ENCODE measurements at places on chromosomes 7 and 10.
A peak's percentile ranks its signal among the peaks of the same experiment; 100 is the strongest.

- DNase-seq = no peak
These were observed 73.4 kb upstream of the NAMPT start for GRCh38 chr7:106358103-106358663.

DNA sequence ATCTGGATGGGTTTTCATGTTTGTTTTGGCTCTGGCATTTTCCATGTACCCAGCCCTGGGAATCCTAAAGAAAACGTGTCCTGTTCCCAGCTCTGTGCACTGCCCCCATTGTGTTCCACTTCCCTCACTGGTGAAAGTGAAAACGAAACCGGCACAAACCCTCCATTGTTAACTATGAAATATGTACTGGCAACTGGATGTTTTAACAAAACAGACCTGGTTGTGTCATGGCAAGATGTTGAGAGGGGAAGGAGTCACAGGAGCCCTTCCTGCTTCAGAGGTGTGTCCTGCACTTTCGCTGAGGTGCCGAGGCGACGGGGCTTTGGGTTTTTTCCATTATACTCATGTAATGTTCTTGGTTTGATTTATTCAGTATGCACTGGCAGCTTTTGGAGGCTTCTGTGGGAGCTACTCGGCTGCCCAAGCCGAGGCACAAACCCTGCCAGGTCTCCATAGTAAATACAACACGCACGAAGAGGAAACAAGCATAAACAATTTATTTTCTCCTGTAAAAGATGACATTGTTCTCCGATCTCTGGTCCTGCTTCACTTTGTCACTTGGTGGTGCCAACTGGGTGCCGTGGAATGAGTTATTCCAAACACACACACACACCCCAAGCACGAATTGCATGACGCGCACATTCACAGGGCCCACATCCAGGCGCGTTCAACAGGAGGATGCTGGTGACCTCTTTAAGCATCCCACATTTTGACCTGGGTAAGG lies 118.2 kb downstream of the CDK6 start:
- DNase-seq = peak; percentile 12

DNA sequence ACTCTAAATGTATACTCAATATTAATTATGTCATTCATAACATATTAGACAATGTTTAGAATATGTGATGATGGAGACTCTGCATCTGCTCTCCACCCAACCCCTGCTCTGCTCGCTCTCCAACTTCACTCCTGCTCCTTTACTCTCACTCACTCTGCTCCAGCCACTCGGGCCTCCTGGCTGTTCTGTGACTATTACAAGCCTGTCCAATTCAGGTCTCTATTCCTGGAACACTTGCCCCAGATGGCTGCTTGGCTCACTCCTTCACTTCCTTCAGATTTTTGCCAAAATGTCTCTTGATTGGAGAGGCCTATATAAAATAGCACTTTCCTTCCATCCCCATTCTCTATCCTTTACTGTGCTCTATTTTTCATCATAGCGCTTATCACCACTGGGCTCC lies 84.8 kb downstream of the HBP1 start:
- DNase-seq = no peak

- DNase-seq = no peak
These were observed 105.8 kb downstream of the GRM8 start for GRCh38 chr7:127146746-127147536.

DNA sequence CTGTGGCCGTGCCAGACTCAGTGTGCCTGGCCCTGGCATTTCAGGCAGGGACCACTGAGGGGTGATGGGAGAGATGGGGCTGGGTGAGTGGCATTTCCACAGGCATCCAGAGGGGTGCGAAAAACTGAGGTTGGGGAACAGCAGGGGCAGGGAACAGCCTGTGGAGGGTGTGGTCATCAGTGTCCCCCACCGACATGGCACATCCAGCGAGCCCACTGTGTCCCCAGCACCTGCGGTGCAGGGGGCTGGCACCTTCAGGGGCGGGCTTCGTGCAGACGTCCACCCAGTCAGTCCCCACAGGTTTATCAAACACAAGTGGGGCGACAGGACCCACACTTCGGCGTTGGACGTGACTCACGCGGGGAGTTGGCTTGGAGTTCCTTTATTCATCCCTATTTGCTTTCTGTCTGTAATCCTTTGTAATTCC lies 14.8 kb downstream of the CUX1 start:
- DNase-seq = no peak

DNA sequence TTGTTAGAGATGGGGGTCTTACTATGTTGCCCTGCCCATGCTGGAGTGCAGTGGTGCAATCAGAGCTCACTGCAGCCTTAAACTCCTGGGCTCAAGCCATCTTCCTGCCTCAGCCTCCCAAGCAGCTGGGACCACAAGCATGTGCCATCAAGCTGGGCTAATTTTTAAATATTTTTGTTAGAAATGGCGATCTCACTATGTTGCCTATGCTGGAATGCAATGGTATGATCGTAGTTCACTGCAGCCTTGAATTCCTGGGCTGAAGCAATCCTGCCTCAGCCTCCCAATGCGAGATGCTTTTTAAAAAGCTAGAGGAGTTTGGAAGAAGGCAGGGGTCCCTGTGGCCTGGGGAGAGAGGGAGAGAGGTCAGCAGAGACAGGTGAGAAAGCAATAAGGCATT lies 600.1 kb upstream of the AUTS2 start:
- no peak for DNase-seq

DNA sequence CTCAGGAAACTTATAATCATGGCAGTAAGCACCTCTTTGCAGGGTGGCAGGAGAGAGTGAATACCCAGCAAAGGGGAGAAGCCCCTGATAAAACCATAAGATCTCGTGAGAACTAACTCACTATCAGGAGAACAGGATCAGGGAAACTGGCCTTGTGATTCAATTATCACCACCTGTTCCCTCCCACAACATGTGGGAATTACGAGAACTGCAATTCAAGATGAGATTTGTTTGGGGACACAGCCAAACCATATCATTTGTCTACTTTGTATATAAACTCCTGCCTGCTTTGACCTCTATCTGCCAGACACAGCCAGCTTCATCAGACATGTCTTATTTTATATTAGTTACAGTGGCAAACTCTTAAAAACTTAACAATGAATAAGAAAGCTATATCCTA lies 50.4 kb downstream of the ARMC3 start:
- DNase-seq = no peak

DNA sequence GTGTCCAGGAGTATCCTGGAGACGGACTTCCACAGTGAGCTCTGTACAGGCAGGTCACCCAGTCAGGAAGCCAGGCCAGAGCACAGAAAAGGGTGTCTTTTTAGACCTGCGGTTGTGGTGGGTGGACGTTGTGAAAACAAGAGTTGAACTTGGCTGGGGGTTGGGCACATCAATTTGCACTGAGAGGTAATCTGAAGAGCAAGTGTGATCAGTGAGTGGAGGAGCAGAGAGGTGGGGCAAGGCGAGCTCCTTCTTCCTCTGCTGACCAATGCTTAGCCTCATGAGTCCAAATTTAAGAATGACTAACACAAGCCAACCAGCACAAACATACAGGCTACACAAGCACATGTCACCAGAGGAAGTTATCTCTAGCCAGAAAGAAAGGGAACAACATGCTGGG lies 310.8 kb downstream of the TCERG1L start:
- DNase-seq = no peak

DNA sequence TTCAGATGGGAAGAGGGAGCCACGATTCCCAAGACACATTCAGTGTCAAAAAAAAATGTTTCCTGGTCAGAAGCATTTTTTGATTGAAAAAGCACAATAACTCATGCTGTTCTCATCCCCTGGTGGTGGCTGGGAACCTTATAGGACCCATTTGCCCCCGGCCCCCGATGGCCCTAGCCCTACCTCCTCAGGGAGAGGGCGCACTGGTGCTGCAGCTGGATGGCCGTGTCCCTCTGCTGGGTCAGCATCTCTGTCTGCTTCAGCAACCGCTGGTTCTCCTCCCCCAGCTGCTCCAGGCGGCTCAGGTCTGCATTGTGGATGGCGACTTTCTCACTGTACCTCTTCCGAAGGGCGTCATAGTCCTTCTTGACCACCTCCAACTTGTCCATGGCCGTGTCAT lies 83.3 kb downstream of the DLG5 start:
- no peak for DNase-seq

DNA sequence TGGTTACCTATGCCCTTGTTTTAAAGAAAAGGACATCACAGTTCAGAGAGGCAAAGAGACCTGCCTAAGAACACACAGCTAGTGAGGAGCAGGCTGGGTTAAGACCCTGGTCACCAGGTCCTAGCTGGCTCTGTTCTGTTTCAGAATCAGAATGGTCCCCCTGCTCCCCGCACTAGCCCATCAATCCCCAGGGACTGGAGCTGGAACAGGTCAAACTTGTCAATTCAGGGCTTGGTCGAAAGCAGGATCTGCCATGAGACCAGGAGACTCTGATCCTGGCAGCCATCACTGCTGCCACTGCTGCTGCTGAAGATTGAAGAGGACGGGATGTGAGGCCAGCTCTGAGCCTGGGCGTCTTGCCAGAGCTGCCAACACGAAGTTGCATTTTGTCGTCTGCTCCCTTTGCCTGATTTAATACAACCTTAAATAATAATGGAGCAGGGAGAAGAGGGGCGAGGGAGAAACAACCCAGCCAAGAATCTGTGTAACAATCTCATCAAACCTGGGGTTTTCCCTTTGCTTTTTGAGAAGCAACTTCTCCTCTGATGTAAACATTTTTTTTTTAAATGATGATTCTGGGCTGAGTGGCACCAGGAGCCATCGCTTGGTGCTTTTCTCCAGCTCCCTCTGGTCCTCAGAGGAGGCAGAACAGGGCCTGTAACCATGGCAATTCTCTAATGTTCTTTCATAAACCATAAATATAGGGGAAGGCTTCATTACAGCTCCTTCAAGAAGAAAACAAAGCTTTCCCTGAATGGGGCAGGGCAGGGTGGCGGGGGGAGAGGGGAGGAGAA lies 119.0 kb upstream of the SORCS3 start:
- DNase-seq = no peak

- DNase-seq = no peak
These were observed 26.3 kb downstream of the ENTPD7 start for GRCh38 chr10:99685597-99685967.

DNA sequence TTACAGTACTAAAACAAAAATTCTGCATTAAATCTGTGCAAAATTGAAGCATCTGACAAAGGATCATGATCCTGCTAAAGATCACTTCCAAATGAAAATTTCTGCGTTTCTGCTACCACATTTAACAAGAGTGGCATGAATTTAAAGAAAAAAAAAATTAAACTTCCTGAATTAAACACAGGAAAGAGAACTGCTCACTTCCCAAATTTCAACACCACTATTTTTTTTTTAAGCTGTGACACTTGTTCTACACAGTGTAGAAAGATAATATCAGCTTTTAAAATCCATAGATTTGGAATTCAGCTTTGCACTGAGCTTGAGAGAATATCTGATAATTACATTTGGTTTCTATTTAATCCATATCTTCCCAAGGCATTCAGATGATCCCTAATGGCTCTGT lies 73.6 kb downstream of the EPC1 start:
- DNase-seq = no peak

DNA sequence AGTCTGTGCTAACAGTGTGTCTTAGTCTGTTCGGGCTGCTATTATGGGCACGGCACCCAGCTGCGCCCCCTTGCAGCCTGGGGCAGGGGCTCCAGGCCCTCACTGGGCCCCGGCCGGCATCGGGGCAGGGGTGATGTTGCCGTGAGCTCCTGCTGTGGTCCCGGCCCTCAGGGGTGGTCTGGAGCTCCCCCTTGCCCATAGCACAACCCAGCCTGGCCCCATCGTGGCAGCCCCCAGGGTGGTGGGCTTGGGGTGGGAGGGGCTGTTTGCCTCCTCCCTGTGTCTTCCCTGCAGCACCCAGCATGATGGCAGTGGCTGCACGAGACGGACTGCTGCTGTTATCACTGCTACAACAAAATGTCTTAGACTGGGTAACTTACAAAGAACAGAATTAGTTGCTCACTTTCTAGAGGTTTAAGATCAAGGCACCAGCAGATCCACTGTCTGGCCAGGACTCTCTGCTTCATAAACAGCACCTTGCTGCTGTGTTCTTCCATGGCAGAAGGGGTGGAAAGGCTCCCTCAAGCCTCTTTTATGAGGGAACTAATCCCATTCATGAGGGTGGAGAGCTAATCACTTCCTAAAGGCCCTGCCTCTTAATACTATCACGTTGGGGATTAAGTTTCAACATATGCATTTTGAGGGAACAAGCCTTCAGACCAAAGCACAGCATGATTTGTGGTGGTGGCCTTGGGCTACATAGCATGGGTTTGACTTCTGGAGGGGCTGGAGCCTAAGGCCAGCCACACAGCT lies 149.5 kb downstream of the SEC23IP start:
- DNase-seq = no peak

DNA sequence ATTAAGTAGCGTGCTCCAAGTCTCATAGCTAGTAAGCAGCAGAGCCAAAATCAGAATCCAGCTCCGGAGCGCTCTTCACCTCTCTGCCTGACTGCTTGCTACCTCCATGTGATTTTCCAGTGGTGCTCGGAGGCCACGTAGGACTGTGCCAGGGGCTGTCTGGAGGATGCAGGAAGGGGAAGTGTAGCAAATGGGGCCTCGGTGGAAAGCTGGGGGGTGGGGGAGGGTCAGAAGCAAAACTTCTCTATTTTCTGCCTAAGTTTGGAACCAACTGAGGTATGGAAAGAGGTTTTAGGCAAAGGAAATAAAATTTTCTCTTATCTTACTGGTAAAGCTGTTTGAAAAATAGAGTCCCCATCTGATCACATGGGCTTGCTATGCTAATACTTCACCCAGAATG lies 108.7 kb downstream of the TBXAS1 start:
- DNase-seq = no peak

GRCh38 chr10:6957851-6958250 lies 377.8 kb upstream of the PRKCQ start:
- DNase-seq = no peak

- DNase-seq = no peak
These were observed 1.5 kb downstream of the ZNF800 start for GRCh38 chr7:127390817-127391590.

DNA sequence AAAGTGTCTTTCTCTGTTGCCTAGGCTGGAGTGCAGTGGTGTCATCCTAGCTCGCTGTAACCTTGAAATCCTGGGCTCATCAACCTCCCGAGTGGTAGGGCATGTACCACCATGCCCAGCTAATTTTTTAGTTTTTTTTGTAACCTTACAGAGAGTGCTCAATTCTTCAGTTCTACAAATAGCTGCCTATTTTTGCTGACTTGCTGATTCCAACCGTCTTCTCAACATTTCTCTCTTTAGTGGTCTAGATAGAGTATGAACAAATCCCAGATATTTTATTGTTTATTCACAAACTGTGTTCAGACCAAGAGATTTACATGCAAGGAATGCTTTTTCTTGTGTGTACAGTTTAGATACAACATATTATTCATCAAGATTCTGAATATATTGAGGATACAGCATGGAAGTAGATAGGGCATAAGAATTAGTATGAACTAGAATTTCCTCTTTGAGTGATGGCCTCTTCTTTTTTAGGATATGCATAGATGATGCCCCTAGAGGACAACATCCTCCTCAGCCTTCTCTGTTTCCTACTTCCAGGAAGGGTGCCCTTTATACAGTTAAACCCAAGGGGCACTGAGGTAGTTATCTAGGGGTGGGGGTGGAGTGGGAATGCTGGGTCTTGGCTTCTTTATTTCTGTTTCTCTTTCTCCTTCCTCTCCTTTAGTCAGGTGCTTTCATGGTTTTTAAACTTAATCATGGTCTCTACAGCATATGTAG lies 26.0 kb downstream of the PRPF18 start:
- DNase-seq = no peak

GRCh38 chr7:122887198-122887597 lies 938 bp upstream of the CADPS2 start:
- DNase-seq = no peak
